Stimulated activated CD8-positive, alpha-beta memory T cell treated with anti-CD3 and anti-CD28 coated beads, Interleukin-4, amount 100 ng/mL, for 4 hours (primary cell): ENCODE measurements at places on chromosomes 12 and 14.

DNA sequence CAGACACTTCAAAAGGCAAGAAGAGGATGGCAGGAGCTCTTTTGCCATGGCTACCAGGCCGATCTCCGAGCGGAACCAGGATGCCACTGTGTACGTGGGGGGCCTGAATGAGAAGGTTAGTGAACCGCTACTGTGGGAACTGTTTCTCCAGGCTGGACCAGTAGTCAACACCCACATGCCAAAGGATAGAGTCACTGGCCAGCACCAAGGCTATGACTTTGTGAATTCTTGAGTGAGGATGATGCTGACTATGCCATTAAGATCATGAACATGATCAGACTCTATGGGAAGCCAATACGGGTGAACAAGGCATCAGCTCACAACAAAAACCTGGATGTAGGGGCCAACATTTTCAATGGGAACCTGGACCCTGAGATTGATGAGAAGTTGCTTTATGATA lies 9.8 kb downstream of the GARIN2 start:
- DNase-seq = no peak

DNA sequence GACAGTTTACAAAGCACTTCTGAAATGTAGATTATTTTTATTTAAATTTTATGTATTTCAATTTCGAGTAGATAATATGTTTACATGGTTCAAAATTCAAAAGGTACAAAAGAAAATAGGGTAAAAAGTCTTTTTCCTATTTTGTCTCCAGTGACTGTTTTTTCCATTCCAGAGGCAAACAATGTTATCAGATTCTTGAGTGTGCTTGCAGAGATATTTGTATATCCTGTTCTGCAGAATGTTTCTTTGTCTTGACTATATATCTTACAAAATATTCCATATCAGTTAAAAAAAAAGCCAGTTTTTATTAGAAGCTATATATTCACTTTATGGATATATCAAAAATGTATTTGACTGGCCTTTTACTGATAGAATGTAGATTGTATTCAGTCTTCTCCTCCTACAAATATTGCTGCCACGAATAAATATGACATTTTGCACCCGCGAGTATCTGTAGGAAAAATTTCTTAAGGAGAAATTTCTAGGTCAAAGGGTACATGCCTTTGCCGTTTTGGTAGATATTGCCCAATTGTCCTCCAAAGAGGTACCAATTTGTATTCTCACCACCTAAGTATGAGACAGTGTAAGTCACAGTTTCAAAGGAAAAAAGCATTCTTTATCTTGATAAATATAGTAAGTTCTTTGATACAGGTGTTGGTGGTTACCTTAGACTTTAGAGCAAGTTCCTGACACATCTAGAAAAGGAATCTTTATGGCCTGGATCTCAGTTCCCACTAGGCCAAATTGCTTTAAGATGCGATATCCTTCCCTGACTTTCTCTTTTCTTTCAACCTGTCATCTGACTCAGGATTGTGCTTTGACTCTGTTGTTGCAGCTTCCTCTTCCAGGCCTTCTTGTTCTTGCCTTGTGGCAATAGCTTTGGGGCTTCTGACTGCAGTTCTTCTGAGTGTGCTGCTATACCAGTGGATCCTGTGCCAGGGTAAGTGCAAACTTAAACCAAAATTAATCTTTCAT lies 2.3 kb downstream of the KLRG1 start:
- no peak for DNase-seq

- no peak for DNase-seq
Observed at GRCh38 chr12:50589650-50590435, 85.1 kb downstream of the DIP2B start.

DNA sequence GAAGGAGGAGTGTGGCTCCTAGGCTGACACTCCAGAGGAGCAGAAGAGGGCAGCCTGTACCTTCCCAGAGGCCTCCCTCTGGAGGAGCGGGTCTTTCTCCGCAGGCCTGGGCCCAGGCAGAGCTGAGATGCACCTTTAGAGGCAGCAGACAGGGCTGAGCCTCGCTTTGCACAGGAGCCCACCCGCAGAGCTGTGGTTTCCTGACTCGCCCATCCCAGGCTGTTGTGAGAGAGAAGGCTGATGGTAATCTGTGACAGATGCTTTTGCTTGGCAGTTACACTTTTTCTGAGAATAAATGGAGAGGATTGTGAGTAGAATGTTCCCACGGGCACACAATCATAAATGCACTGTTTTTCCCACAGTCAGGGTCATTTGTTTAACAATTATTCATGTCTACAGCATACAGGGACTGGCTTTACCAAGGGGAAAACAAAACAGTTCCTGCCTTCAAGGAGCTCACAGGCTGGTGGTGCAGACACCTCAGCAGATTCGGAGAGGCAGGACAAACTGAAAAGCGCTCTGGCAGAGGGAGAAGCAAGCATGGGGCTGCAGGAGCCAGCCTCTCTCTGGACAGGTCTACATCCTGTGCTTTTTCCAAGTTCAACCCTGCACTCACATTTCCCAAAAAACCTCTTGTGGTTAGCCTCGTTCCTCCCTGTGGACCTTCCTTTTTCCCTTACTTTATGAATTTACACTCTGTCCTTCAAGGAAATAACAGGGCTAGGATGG lies 13.9 kb downstream of the EVL start:
- no peak for DNase-seq

DNA sequence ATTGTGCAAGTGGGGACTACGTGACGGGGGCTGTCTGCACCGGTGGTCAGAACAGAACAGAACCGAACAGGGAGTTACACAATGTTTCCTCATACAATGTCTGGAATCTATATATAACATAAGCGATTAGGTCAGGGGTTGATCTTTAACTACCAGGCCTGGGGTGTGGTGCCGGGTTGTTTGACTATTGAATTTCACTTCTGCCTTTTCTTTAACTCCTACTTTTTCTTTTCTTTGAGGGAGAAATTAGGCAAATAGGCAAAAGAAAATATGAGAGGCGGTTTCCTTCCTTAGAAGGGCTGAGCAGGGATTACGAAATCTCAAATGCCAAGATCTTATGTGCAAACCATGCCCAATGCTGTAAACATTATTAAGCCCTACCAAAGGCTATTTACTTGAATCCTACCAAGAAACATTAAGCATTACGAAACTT lies 140.3 kb downstream of the SLC38A6 start:
- no peak for DNase-seq

DNA sequence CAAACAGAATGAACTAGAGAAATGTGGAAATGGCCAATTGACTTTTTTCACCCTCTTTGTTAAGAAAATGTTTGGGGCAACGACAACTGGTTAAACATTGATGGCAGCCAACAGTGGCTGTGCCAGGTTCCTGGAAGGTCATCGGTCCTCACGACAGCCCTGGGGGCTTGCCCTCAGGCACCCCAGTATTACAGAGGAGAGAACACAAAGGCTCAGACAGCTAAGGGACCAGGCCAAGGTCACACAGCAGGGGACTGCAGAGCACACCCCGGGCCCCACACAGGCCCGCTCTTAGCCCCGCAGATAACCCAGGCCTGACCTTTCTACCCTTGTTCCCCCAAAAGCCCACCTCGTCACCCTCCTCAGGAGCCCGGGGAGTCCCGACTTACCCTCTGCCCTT lies 1.3 kb downstream of the TRPV4 start:
- no peak for DNase-seq

DNA sequence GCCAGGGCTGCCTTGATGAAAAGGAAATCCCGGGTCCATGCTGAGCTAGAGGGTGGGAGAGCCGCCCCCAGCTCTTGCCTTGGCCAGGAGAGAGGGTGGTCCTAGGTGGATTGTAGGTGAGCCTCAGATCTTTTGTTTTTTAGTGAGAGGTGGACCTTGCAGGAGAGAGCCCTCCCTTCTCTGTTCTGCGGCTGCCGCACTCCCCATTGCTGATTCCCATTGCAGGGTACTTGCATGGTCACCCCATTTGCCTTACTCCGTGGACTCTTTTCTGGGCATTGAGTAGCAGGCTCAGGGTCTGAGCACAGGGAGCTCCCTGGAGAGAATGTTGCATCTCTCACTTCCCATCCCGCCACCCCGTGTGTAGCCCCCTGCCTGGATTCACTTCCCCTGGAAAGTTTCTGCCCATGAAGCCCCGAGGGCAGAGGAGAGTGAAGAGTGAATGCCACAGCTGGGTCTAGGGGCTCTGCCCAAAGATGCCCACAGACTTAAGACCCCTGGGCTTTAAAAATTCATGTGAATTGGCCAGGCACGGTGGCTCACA lies 10.2 kb downstream of the VASH1 start:
- DNase-seq = no peak

GRCh38 chr14:35073486-35073885 lies 27.4 kb downstream of the FAM177A1 start:
- no peak for DNase-seq

GRCh38 chr12:128830505-128830893 lies 6.7 kb upstream of the SLC15A4 start:
- no peak for DNase-seq

- DNase-seq = no peak
Observed at GRCh38 chr12:121738340-121738858, 25.8 kb downstream of the TMEM120B start.

DNA sequence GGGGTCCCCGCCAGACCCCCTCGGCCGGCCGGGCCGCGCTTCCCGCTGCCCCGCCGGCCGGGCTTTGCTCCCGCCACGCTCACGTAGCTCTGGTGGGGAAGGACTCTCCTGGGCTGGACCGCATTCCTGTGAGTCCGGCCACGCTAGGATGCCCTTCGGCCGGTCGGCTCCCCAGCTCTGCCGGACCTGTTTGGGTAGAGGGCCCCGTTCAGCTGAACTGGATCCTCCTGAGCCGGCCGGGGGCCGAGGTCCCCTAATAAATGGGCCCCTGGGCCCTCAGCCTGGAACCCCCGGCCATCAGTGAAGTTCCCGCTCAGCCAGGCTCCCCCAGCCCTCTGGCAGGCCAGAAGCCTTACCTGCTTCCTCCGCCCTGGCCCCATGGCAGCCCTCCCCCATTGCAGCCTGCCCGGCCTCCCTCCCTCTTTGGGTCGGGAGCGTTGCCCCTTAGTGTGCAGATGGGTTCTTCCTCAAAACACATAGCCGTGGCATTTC lies 593 bp downstream of the UNC119B start:
- no peak for DNase-seq

DNA sequence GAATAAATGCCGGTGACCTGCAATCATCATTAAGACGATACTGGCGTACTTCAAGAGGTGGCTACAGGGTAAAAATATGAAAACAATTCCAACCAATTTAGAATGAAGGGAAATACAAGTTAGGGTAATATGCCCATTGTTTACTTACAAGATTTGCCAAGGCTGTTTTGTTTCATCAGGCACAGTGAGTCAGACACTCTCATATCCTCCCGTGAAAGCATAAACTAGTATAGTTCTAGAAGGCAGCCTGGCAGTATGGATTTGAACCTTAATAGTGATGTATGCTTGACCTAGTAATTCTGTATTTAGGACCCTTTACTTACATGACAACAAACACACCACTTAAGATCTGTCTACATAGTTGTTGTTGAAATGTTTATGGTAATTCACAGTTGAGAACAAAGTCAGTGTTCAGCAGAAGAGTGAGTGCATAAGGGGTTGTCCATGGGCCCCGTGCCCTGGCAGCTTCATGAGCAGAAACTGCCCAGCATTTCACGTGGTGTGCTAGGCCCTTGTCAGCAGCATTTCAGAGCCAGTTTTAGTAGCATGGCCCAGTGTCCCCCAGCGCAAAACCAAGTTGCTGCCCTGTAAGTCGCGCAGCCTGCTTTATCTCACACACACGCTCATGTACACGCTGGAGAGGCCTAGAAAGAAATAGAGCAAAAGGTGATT lies 80.8 kb downstream of the EP400 start:
- no peak for DNase-seq

- DNase-seq = peak; percentile 26
Observed at GRCh38 chr12:91877456-91878235, 268.0 kb downstream of the BTG1 start.
